ENCODE measurements at places on chromosomes 6 and 20. TPM values are rescaled to one million over a fixed set of nuclear protein-coding genes. Genes with fewer than 3 reads are reported as not detected.

DNA sequence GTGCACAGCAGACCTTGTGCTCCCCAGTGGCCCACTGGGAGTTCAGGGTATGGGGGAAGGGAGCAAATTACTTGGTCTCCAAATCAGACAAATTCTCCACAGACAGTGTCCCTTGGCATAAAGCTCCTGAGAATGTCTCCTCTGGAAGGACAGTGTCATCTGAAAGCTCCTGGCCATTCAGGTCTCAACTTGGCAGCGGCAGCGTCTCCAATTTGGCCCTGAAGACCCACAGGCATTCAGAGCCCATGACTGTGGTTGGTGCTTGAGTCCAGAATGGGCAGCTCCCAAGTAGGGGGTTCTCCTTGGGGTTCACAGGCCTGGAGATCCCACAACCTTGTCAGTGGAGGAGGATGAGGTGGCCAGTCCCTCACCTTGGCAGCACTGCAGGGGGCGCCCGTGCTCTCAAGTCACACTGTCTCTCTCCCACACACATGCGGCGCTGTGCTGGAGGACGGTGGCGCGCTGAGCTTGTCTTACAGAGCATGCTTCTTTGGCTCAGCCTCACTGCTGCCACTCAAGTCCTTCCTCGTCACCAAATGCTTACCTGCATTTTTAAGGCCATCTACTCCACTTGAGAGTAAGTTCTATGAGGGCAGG lies 20.7 kb downstream of the DYNLRB1 start:
- DNase-seq = no peak

GRCh38 chr6:23357185-23357766 lies 768.7 kb upstream of the NRSN1 start:
- no peak for DNase-seq

GCNT2 gene
- 18.3 TPM for polyA plus RNA-seq

ULBP3 gene
- polyA plus RNA-seq = 7.7 TPM

- DNase-seq = no peak
Measured at GRCh38 chr6:3913077-3913957, 64.1 kb downstream of the FAM50B start.

All from right renal pelvis (tissue), 4 donors.